T-helper 2 cell treated with Interferon-gamma antibody and Interleukin-4, amounts not matched to agents 100 ng/mL and 5 ng/mL, for 36 hours (primary cell): ENCODE measurements at places on chromosomes 4 and X. TPM values are rescaled to one million over a fixed set of nuclear protein-coding genes. Genes with fewer than 3 reads are reported as not detected.

The LRP2BP gene
- 0.59 and 0.70 TPM in 2 replicates for total RNA-seq

The PHEX gene
- 0.18 and 0.27 TPM in 2 replicates for total RNA-seq

The VBP1 gene
- 63.8 and 69.1 TPM in 2 replicates for total RNA-seq

The DDIT4L gene
- 0.86 and 0.95 TPM in 2 replicates for total RNA-seq

The POU4F2 gene
- not detected in 2 replicates for total RNA-seq

The PCYT1B gene
- total RNA-seq, result 0.09 TPM in 1 of 2 replicates, not detected in the other

The RAI2 gene
- total RNA-seq, result 0.09 TPM in 1 of 2 replicates, not detected in the other

The IL13RA1 gene
- total RNA-seq, result 0.09 TPM in 1 of 2 replicates, not detected in the other

The CLNK gene
- total RNA-seq, result 0.09 TPM in 1 of 2 replicates, not detected in the other

The ERCC6L gene
- 10.8 and 11.4 TPM in 2 replicates for total RNA-seq

The MAP7D2 gene
- total RNA-seq, result 0.23 and 0.30 TPM in 2 replicates
